ENCODE measurements at places on chromosomes 2 and 18.

GRCh38 chr2:43025709-43026295 lies 200.6 kb downstream of the ZFP36L2 start:
- DNase-seq: no peak

- no peak for DNase-seq
These were observed 118.3 kb downstream of the CMPK2 start for GRCh38 chr2:6747433-6747832.

GRCh38 chr2:190678444-190679162 lies 29.7 kb downstream of the NAB1 start:
- peak; percentile 92 for DNase-seq

DNA sequence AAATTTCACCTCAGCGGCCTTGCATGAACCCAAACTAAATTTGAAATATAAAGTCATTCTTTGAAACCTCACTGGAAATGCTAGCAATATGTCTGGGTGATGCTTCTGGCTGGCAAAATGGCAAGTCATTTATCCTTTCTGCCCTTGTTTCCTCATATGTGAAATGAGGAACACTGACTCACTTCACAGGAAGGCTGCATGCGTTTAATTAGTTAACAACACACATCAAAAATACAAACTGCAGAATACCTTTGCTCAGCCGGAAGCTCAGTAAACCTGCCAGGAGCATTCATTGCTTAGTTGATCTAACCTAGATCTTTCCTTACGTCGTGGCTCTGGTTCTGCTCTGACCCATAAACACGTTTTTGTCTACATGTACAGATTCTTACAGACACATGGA lies 214.2 kb upstream of the ACVR2A start:
- peak; percentile 64 for DNase-seq

GRCh38 chr2:188957646-188958045 lies 16.5 kb upstream of the COL3A1 start:
- no peak for DNase-seq

DNA sequence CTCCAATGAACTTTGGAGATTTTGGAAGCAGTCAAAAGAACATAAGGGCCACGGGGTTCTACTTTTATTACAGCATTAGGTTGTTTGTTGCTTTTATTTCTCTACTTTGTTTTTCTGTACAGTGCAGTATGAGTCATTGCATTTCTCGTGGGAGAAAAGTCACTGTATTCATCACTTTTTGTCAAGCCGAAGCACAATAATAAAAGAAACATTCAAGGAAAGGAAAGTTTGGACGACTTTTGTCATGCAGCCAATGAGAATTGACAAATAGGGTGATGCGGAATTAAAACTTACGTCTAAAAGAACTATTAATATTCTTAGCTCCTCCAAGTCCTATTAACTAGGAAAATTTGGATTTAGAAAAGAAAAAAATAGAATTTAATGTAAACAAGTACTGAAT lies 209.9 kb downstream of the TMEM182 start:
- DNase-seq: no peak

DNA sequence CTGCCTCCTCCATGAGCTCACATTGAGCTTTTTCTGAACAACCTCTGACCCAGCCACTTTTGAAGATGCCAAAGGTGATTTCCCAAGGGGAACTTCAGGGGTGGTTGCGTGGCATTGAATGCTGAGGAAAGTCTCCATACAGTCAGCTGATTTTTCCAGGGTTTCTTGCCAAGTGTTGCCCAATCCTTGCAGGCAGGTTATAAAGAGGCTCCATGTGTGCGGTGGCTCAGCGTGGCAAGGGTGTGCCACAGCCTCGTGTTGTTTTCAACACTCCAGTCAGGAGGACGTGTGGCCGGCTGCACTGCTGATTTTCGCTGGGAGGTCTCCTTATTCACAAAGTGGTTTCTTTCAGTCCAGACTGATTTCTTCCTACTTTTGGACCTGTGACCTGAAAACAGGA lies 81.4 kb upstream of the GATA6 start:
- no peak for DNase-seq

- DNase-seq: no peak
These were observed 81.1 kb downstream of the MBOAT2 start for GRCh38 chr2:8922431-8922830.

GRCh38 chr2:58845011-58845410 lies 603.9 kb upstream of the FANCL start:
- DNase-seq: no peak

All from Kasumi-1 (cell line).